IPS DF 19.7 (cell line): ENCODE measurements at places on chromosomes 13 and 19.
A peak's percentile ranks its signal among the peaks of the same experiment; 100 is the strongest.

DNA sequence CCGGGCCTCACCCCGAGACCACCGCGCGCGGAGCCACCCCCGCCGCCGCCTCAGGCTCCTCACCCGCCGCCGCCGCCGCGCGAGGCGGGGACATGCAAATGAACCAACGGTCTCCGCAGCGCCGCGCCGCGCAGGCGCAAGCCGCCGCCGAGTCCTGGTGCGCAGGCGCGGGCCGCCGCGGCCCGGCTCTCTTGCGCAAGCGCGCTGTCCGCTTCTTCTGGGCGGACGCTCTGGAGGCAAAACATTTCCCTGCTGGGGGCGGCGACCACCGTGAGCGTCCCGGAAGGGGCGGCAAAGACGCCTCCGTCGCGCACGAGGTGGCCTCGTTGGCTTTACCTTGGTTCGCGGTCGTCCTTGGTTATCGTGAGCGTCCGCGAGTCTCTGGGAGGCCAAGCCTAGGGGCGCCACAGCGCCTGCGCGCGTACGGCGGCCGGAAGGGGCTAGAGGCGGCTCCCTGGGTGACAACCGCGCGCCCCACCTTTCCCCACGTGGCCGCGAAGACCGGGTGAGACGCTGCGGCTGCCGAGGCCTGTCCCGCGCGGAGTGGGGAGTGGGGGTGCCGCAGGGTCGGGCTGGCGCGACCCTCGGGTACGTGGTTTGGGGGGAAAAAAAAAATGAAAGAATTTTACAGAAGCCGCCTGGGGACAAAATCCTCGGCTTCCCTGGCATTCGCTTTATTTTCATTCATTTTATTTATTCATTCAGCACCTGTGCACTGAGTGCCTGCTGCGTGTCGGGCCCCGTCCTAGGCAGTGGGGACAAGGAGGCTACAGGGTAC lies at the start of the genes ARMC6 and SUGP2:
Gene ARMC6, plus strand, starts transcription at position 178 of the 778 bp plus-strand sequence. CDS start 607 bp downstream, outside the sequence.
Gene SUGP2, minus strand, starts transcription at position 92 of the 778 bp plus-strand sequence. CDS start 2,446 bp downstream, outside the sequence.
- DNase-seq, result no peak

DNA sequence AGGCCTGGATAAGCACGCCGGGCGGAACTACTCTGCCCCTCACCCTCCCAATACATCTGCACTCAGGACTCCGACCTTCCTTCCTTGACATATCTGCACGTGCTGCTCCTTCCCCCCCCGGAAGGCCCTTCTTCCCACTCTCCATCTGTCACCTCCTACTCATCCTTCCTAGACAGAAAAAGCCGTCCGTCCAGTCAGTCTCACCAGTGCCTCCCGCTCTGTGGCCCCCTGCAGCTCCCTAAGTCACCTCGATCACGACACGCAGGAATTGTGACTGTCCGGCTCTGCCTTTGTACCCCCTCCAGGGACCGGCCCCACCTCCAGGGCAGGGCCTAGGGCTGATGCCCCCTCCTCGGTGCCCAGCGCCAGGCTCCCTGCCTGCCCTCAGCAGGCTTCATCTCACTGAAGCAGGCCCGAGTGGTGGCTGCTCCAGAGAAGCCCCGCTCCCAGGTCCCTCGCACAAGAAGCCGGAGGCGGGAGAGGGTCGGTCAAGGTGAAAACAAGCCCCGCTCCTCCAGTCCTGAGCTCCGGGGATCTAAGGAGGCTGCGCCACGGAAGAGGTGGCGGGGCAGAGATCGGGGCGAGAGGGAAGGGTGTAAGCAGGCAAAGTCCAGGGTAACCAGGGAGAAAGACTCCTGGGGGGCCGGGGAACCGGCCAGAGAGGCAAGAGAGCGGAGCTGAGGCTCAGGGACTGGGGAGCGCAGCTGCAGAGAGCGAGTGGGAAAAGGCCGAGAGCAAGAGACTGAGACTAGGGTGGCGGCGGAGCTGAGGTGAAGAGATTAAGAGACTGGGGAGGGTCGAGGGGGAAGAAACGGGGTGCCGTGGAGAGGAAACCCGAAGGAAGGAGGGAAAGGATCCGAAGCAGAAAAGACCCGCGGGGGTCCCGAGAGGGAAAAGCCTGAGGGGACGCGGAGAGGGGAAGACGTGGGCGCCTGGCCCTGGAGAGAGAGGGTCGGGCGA lies 1.1 kb downstream of the PPP6R1 start:
- no peak for DNase-seq

DNA sequence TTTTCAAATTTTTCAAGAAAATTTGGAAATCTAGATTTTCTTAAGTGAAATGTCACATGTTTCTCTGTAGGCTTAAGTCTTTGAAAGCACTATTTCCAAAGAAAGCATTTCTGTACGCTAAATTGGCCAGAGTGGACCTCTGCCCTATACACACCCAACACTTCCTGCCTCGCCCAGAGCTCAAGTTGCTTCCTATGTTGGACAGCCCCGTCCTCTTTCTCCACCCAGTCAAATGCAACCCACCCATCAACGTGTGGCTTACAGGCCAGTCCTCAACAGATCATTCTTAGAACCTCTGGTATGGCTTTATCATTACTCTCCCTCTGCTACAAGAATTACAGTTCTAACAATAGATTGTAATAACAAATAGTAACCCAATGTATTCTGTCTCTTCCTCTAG lies 24.2 kb downstream of the KLF12 start:
- DNase-seq, result no peak

- DNase-seq, result no peak
These were observed 20.4 kb upstream of the NANOS3 start for GRCh38 chr19:13856497-13856896.

- DNase-seq, result no peak
These were observed 11.3 kb downstream of the LSM4 start for GRCh38 chr19:18311502-18312091.

DNA sequence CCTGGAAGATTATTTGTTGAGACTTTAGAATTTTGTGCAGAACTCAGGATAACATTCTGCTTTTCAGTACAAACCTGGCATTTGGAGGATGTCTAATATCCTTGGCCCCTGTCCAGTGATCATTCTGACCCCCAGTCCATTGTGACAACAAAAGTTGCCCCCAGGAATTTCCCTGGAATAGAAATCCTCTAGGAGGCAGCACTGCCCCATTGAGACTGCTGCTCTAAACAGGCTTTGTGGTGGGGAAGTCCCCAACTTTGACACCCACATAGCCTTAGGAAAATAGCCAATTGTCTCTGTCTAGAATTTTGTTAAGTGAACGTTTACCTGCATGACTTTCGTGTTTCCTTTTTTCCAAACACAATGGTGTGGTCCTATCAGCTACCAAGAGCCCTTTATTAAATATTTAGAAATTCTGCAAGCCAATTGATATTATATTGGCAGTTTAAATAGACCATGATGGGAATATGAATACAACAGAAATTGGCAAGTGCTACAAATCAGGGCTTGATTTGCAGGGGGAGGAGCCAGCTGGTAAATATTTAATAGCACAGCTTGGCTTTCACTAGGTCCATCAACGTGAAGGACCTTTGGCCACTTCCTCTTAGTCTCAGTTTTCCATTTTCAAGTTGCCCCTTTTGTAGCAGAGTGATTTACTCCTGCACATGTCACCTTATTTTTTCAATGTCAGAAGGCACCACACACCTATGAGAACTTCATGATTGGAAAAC lies 451.7 kb downstream of the EFNB2 start:
- DNase-seq, result peak; percentile 15

DNA sequence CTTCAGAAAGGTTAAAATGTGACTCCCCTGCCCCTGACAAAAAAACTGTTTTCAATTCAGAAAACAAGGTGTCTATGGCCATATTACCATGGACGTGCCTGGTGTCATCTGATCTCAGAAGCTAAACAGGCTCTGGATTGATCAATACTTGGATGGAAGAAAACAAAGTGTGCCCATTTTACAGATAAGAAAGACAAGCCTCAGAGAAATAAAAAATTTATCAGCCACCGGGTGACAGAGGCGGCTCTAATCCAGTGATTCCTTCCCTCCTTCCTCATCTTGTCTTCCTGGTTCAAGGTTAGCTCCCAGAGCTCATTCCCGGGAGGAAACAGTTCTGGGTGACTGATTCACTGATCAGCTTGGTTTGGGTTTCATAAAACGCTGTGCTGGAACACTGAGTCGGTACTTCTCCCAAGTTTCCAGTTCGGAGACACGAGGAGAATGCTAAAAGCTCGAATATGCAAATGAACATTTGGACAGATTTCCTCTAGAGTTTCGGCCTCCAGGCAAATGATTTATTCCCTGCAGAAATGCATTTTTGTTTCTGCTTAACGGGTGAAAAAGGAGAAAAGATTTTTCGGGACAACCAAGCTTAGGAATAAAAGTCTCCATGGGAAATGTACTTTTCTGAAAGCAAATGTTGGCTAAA lies 211.2 kb downstream of the UQCRFS1 start:
- no peak for DNase-seq

GRCh38 chr19:42189133-42189532 lies 28.3 kb downstream of the DEDD2 start:
- no peak for DNase-seq

DNA sequence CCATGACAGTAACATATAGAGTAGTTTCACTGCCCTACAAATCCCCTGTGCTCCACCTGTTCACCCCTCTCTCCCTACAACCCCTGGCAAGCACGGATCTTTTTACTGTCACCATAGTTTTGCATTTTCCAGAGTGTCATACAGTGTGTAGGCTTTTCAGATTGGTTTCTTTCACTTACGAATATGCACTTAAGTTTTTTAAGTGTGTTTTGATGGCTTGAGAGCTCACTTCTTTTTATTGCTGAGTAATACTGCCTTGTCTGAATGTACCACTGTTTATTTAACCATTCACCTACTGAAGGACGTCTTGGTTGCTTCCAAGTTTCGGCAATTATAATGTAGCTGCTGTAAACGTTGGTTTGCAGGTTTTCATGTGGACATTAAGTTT lies 175.1 kb downstream of the ITGBL1 start:
- no peak for DNase-seq

DNA sequence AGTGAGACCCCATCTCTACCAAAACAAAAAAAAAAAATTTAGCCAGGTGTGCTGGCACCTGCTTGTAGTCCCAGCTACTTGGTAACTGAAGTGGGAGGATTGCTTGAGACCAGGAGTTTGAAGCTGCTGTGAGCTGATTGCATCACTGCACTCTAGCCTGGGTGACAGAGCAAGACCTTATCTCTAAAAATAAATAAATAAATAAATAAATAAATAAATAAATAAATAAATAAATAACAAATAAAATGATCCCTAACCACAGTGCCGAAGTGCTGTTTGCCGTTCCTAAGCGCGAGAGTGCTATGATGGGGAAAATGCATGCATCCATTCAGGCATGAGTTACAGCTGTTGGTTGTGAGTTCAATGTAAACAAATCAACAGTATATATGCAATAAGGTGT lies 27.2 kb downstream of the WDR88 start:
- DNase-seq, result no peak

- no peak for DNase-seq
These were observed 4.5 kb upstream of the LAIR1 start for GRCh38 chr19:54369082-54369687.

DNA sequence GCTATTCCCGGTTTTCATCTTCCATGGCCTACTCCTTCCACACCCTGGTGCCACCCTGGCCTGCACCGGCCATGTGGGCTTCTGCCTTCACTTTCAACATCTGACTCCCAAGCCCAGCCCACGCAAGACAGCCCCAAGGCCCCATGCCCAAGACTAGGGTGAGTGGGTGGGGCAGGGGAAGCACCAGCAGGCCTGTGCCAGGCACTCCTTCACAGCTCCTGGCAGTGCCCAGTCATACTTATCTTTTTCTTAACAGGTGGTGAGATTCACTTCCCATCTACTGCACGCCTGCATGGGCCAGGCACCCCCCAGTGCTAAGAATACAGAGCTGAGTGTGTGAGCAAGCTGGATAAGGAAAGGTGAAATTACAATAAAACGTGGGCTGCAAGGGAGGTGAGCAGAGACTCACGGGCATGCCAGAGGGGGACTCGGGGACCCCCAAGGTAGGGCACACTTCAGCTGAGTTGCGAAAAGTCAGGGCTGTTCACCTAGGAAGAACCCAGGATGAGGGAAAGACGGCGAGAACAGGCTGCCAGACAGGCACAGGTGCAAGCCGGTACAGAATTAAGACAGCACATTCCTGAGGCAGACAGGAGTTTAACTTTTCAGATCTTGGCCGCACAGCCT lies 55.7 kb downstream of the COL4A1 start:
- DNase-seq, result no peak

DNA sequence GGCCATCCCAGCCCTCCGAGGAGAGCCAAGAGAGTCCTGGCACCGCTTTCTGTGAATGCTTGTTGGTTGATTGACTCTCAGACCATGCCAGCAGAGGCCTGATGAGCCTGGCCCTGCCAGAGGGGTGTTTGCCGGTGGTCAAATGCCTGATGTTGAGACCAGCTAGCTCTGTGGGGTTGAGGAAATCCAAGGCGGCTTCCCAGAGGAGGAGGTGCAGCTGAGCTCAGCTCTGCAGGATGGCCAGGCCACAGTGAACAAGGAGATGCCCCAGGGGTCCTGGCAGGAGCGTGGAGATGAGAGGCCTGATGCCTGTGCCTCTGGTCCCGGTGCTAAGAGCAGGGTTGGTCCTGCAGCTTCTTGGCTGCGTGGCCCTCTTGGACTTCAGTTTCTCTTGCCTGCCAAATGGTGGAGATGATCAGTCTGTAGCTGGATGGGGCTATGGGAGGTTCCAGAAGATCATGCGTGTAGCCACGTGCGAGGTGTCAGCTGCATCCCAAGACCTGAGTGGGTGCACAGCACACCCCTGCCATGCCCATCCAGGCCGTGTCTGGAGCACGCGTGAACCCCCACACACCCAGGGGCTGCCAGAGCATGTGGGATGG lies 16.8 kb downstream of the NFIC start:
- no peak for DNase-seq

GRCh38 chr13:105165449-105166125 lies 1369.9 kb downstream of the EFNB2 start:
- no peak for DNase-seq

- no peak for DNase-seq
These were observed 6.6 kb downstream of the ATP7B start for GRCh38 chr13:52004511-52005170.

DNA sequence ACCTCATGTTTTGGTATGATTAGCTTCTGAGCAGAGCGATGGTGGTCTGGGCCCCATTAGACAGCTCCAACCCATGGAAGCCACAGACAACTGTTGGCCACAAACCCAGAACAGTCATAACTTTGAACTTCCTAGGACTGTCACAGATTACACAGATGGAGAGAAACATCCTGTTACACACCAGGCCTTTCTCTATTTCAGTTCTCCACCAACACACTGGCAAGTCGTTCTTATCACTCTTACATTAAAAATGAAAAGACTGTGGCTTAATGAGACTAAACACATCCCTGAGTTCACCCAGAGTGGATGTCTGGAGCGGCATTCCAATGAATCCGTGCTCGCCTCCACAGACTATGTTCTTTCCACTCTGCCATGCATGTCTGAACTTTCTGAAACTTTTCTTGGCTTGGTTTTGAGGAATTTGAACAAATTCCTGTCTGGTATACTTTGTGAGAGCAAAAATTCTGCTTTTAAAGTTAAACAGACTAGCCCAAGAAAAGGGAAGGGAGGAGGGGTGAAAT lies 109.1 kb downstream of the NALCN start:
- no peak for DNase-seq
